ENCODE measurements at places on chromosomes 6 and 20. TPM values are rescaled to one million over a fixed set of nuclear protein-coding genes. Genes with fewer than 3 reads are reported as not detected.

DNA sequence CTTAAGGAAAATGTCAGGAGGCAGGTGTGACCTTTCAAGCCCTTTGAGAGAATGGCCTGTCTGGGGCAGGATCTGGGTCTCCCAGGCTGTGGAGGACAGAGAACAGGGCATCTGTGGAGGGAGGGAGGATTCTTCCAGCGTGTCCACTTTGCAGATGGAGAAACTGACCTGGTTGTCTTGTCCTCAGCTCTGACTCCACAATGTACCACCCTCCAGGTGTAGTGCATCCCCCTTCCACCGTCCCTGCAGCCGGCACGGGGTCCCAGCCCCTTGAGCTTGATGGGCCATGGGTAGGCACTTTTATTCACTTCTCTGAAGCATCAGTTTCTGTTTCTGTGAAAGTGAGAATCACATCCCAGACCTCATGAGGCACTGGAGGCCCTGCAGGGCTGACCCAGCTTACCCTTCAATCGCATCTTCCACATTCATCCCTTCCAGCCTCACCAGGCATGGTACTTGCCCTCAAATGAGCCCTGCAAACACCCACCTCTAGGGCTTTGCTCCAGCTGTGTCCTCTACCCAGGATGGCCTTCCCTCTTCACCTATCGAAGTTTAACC lies 4.6 kb upstream of the TGM2 start:
- no peak for DNase-seq

DNA sequence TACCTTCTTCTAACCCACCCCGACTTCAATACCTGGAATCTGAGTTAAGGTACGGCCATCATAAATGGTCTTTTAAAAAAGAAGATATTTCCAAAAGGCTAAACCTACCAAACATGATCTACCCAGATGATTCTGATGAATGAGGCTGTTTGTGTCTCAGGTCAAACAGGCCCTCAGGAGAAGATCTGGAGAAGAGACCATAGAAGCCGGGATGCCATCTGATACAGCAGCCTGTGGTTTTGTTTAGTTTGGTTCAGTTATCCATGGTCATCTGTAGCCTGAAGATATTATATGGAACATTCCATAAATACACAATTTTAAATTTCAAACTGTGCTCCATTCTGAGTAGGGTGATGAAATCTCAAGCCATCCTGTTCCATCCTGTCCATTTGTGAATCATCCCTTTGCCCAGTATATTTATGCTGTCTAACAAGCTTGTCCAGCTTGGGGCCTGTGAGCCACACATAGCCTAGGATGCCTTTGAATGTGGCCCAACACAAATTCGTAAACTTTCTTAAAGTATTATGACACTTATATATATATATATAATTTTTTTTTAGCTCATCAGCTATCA lies 4.0 kb upstream of the CAP2 start:
- DNase-seq, result peak; percentile 82

- no peak for DNase-seq
Observed at GRCh38 chr20:32871627-32872160, 13.0 kb downstream of the EFCAB8 start.

GRCh38 chr6:129565366-129565765 lies 144.6 kb downstream of the ARHGAP18 start:
- no peak for DNase-seq

- DNase-seq, result no peak
Observed at GRCh38 chr6:101399616-101400162, 6.2 kb downstream of the GRIK2 start.

- DNase-seq, result no peak
Observed at GRCh38 chr6:147707524-147707923, 199.0 kb downstream of the SAMD5 start.

GRCh38 chr6:157627195-157627966 lies 195.7 kb upstream of the SNX9 start:
- DNase-seq, result no peak

GRCh38 chr20:63008541-63009044 lies 1.8 kb upstream of the BHLHE23 start:
- DNase-seq, result no peak

ACTL10 gene
- total RNA-seq, result 2.8 TPM

FAM83D gene
- 81.4 TPM for total RNA-seq

PRR18 gene
- not detected for total RNA-seq

HLA-DQB1 gene
- total RNA-seq, result not detected

PLTP gene
- total RNA-seq, result 56.6 TPM

Data from PC-3 (cell line).